Stimulated activated CD8-positive, alpha-beta memory T cell treated with anti-CD3 and anti-CD28 coated beads, Interleukin-12 subunit alpha, Interleukin-12 subunit beta, amount 100 ng/mL, for 4 hours (primary cell): ENCODE measurements at places on chromosomes 13 and 19.

DNA sequence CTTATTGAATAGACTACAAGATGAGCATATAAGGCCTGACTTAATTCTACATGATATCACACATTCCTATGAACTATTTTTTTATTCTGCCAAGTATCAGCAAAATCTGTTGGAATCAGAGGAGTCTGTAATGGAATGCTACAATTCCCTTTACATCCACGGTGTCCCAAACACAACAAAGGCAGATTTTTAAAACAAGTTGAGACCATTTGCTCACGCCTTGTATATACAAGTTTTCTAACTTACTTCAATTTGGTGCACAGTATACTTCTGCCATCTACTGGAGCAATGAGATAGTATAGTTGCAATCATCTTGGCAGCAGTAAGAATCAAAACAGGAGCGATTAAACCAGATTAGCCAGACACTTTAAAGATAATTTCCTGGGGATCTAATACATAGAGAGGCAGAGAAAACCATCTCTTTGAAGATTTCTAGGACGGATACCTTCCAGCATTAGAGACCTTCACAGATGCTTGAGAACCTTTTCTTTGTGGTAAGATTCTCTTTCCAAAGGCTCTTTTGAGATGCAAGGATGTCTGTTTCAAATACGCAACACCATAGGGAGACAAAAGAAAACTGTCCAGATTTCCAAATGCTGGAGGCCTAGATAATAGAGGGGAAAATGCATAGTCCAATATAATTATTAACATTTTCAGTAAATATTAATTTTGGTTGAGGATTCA is 302.0 kb upstream of the MIR17HG start:
- no peak for DNase-seq

GRCh38 chr19:18507021-18507726 is 14.7 kb downstream of the ELL start:
- no peak for DNase-seq

- DNase-seq = no peak
Measured at GRCh38 chr19:52981329-52981728, 18.6 kb upstream of the ZNF816 start.

- DNase-seq = no peak
Measured at GRCh38 chr13:60230593-60230992, 66.9 kb upstream of the DIAPH3 start.
